ENCODE measurements at places on chromosomes 7 and 10.

GRCh38 chr10:1227510-1228402 is 171.6 kb downstream of the WDR37 start:
- DNase-seq = no peak
- no peak overlapping the region for H3K27ac ChIP-seq
- no peaks in the 10 kb centered on the region for H3K36me3 ChIP-seq

DNA sequence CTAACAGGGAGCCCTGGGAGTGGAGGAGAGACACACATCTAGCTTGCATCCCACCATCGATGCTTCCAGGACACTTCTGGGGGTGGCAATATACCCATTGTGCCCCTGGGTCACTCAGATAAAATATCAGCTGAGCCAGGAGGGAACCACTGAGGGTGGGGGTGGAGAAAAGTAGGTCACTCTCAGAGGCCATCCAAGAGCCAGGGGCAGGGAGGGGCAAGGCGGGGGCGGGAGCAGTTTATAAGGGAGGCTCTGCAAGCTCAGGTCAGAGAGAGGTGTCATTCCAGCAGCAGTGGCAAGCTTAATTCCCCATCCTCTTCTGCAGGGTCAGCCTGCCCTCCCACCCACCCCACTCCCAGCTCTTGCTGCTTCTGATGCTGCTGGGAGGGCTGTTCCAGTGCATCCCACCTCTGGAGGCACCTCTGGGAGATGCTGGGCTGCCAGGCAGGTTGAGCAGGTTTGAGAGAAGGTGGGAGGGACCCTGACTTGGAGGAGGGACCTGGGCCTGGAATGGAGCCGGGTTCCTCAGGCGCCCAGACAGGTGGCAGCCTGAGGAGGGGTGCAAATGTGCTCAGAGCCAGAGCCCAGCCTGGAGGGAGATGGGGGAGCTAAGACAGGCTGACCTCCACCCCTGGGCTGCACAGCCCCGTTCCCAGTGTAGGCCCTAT is 20.1 kb upstream of the TLX1 start:
- H3K4me3 ChIP-seq = no peak overlapping the region
- no peak overlapping the region for H3K27ac ChIP-seq
- no peak for DNase-seq
- peaks cover 5% of the 10 kb centered on the region for H3K27me3 ChIP-seq

DNA sequence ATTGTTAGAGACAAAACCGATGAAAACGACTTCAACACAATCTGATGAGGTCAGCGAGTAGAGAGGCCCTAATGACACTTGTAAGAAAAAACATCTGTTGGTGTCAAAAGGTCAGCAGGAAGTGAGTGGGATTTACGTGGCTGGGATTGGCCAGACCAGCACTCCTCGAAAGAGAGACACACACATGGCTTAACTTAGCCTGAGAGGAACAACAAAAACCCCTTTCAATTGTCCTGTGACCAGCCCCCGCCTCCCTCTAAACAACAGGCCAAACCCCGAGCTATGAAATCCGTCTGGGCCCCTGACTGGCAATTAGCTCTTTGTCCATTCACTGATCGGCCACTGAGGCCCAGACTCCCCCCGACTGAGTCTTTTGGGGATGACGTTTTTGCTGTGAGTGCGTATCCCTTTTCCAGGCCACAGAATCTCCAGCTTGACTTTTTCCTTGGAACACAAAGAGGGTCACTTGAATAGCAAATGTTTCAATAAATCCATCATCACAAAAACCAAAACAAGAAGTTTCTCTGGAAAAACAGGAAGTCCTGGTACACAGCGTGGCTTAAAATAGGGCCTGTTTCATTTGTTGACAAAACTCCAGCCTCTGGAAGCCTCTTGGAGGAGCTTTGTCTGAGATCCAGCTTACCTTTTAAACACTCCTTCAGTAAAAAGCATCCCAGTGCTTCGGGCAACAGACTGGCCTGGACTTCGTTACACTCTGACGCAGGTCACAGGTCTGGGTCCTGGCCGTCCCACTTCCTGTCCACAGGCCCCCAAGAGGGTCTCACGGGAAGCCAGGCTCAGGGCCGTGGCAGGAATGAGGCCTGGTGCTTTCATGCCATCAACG is 103.0 kb downstream of the CTBP2 start:
- H3K27me3 ChIP-seq = no peaks in the 10 kb centered on the region
- H3K27ac ChIP-seq = peak overlapping the region; percentile 89
- no peak overlapping the region for H3K4me3 ChIP-seq
- peak; percentile 96 for DNase-seq

DNA sequence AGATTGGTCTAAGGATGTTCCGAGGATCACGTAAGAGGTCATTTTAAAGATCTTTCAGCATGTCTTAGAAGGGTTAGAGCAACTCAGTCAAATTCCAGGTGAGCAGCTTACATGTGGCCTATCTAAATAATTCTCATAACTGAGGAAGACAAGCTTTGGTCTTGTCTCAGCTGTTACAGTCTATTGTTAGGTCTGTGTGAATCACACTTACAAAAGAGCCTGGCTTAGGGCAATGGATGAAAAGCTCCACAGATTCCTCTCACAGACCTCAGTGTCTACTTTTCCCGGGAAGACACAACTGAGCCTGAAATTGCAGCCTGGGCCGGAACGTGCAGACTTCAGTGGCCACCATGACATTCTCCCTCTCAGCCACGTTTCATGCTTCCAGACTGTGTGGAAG is 173.1 kb downstream of the INHBA start:
- no peak overlapping the region for H3K27ac ChIP-seq
- DNase-seq = no peak
- H3K4me1 ChIP-seq = no peaks in the 10 kb centered on the region
- H3K27me3 ChIP-seq = no peaks in the 10 kb centered on the region
- H3K4me3 ChIP-seq = no peak overlapping the region

- peaks cover 8% of the 10 kb centered on the region for H3K36me3 ChIP-seq
- no peak for DNase-seq
- no peak overlapping the region for H3K27ac ChIP-seq
- H3K27me3 ChIP-seq = no peaks in the 10 kb centered on the region
Observed at GRCh38 chr7:134851141-134851540, 71.7 kb downstream of the CALD1 start.

DNA sequence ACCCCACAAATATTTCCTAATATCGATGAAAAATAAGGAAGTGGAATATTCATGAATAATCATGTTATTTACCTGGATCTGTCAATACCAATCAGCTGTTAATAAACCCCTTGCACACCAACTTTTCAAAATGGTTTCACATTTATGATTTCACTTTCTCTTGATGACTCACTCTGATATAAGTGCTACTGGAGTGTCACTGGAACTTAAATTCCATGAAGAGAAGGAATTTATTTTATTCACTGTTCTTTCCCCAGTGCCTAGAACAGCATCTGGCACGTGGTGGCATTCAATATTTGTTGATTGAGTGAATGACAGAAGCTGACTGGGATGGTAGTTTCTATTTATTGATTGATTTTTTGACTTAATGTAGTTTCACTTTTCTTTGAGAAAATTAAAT is 3.5 kb upstream of the ENO4 start:
- H3K4me1 ChIP-seq = no peaks in the 10 kb centered on the region
- H3K27me3 ChIP-seq = no peaks in the 10 kb centered on the region
- H3K36me3 ChIP-seq = no peaks in the 10 kb centered on the region
